ENCODE measurements at places on chromosomes 7 and 10.

GRCh38 chr10:59314268-59314667 lies 48.1 kb downstream of the FAM13C start:
- DNase-seq = no peak

DNA sequence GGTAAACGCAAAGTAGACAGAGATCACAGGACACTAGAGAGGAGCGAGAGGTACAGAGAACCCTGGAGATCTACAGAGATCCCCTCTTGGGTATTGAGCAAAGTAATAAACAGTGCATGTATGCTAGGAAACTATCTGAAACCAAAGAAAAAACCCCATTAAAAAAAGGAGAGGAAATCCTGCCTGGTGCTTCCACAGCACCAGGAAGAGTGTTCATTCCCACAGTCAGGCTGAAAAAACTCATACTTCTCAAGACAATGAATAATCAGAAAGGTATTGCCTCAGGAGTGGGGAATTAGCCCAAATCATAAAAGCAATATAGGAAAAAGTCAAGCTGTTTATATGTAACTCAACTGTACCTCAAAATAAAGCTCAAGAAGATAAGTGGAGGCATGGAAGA lies 59.1 kb downstream of the ANKRD26 start:
- DNase-seq = no peak

DNA sequence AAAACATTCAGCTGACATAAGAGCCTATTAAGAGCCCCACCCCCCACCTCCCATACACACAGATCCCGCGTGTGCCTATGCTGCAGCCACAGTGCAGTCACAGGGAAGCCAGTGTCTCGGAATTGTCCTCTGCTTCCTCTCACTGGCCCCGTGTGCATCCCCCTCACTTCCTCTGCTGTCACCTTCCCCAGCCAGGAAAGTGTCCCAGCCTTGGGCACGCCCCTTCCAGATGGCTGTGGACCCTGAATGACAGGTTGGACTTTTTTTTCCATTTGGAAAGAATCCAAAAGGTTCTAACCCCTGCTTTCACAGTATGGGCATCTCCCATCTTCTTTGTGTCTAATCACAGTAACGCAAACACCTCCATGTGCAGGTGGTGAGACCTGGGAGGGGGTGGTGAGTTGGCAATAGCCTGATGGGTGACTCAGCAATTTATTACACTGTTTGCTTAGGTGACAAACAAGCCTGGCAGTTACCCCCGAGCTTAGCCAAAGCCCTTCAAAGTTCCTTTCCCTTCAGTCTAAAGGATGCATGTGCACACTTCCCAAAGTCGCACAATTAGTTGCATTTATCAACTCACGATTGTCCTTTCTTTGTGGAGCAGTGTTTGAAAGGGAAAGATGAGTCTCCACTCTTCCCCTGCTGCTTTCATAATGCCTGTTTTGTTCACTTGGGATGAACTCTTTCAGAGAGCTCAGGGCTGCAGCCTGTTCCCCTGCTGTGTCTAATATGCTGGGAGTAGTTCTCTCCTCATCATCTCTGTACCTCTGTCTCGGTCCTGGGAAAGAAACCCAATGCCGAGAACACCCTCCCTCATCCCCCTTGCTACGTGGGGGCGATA lies 67.5 kb upstream of the EFCAB10 start:
- DNase-seq = no peak

DNA sequence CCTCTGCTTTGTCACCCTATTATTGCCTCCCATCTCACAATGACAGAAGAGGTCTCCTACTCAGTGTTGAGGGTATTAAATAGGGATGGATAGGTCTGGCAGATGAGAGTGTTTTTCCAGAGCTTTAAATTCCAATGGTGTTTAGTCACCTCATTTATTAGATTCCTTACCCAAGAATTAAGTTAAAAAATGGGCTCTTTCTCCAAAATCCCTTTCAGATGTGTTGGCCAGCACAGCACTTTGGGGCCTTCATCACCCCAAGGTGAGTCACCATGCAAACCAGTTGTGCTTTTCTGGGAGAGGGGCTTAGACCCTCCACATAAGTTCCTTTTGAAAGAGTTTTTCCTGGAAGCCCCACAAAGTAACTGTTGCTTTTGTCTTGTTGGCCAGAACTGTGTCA lies 78.4 kb downstream of the CYP26A1 start:
- no peak for DNase-seq

- no peak for DNase-seq
These were observed 148.6 kb upstream of the FAM3C start for GRCh38 chr7:121544726-121545125.

- no peak for DNase-seq
These were observed 16.2 kb downstream of the LDB3 start for GRCh38 chr10:86684331-86685097.

DNA sequence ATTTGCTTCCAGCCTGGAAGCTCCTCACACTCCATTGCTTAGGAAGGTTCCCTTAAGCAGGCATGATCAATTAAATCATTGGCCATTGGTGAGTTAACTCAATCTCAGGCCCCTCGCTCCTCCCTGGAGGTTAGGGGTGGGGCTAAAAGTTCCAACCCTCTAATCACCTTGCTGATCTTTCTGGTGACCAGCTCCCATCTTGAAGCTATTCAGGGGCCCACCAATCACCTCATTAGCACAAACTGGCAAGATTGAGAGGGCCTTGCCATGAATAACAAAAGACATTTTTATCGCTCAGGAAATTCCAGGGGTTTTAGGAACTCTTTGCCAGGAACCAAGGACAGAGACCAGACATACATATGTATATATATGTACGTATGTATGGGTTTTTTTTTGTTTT lies 58.4 kb downstream of the AGK start:
- DNase-seq = no peak

GRCh38 chr7:13126347-13126746 lies 438.9 kb downstream of the ARL4A start:
- no peak for DNase-seq

- DNase-seq = no peak
These were observed 125.7 kb upstream of the FAM3C start for GRCh38 chr7:121521711-121522400.

GRCh38 chr7:73565675-73566340 lies 8.3 kb upstream of the BCL7B start:
- no peak for DNase-seq

DNA sequence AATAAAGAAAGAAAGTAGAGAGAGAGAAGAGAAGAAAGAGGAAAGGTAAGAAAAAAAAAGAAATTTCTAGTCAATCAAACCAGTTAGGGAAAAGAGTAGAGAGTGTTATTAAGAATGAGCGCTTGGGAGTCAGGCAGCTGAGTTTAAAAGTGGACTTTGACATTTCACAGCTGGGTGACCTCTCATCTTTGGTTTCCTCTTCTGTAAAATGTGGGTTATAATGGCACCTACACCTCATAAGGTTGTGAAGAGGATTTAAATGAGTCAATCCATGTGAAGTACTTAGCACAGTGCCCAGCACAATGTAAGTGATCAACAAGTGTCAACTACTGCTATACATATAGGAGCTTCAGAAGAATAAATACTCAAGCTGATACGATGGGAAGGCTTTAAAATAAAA lies 12.2 kb downstream of the HOXA1 start:
- DNase-seq = no peak

DNA sequence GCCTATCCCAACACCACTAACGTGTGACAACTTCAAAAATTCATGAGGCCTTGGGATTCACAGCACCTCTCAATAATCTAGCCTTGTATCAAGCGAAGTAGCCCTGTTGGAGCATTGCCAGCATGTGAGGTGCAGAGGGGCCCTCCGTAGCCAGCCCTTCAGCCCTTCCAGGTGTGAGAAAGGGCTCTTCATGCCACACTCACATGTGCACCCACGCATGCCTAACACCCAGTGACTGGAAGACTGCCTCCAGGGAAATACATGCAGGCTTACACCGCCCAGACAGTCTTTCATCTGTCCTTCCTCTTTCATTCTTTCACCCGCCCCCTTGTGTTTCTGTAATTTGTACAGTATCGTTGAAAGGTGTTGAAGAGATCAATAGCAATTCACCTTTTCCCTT lies 26.1 kb downstream of the LRRC4 start:
- DNase-seq = no peak

- no peak for DNase-seq
These were observed 208.8 kb downstream of the HIBADH start for GRCh38 chr7:27453702-27454405.

DNA sequence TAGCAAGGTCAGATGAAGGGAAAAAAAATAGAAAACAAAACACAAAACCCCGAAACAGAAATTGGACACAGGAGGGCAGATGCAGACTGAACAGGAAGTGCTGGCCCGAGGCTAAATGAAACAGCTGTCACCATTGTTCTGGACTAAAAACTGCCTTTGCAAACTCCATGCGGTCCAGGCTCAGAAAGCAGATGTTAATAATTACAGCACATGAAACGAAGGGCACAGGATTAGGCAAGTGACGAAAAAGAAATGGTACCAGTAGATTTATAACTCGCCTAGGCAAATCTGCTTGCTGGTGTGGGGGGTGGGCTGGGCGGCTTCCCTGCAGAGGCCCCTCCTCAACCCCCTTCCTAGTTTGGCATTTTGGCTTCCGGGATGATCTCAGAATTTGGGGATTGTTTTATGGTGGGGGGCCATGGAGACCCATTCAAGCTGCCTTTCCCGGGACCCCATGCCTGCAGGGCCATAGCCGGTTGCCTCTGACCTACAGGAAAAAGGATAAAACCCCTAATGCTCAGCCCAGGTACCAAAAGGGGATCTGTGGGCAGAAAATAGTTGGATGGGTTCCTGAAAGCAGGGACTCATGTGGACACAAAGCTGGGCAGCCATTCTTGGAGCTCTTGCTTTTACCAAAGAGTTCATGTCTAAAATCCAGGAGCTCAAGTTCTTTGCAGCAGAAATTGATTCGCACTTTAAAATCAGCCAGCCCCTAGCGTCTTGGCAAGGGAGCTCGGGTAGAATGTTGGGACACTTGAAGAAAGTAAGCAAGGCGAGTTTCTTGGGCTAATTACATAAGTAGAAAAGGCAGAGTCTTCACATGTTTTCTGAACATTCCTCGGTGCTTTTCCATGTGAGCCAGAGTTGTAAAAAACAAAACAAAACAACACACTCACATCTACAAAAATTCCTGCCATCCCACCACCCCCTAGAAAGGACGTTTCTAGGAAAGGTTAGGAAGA lies 39.0 kb upstream of the EMX2 start:
- DNase-seq = no peak

DNA sequence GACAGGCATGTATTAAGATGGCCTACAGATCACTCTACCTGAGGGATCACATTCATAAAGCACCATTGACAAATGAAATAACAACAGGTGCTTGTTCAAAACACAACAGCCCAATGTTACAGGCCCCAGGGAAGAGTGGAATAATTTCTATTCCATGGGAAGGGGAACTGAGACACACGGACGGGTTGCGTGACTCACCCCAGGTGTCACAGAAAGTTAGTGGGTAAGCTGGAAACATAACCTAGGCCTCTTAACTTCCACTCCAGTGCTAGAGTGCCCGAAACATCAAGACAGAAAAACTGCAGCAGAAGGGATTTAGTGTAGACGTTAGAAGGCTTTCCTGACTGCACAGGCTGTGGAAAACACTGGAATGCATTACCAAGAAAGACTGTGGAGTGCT lies 48.3 kb downstream of the SLC37A3 start:
- DNase-seq = no peak

DNA sequence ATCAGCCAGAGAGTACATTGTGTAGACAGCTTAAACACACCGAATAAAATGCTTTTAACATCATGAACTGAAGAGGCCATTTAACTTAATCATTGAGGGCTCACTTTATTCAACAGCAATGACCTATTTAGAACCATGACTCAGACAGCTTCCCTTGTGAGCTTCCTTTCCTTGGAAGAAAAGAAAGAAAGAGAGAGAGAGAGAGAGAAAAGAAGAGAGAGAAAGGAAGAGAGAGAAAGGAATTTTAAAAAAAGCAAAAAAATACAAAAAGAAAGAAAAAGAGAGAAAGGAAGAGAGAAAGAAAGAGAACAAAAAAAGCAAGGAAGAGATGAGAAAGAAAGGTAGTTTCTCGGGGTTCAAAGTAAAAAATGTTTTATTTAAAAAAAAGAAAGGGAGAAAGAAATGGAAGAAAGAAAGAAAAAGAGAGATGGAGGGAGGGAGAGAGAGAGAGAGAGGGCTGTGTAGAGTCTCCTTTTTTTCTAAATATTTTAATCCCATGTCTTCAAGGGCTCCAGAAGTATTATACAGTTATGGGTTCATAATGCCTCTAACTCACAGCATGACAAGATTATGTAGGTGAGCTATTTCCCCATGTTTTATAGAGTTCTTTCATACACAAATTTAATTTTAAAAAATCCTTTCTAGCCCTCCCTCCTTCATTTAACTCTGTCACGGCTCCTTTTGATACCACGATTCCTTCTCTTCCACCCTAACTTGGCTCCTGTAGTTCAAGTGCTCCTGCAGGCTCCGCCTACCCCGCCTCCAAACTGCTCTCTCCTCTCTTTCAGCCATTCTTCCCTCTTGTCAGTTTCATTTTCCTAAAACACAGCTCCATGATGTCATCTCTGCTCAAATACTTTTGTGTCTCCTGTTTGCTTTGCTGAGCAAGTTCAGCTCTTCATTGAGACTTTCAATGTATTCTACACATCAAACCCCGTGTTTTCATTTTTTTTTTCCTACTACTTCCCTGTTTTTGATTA lies 85.5 kb downstream of the PRTFDC1 start:
- DNase-seq = no peak

- no peak for DNase-seq
These were observed 13.5 kb downstream of the COBL start for GRCh38 chr7:51303142-51303525.

GRCh38 chr7:99272476-99273045 lies at the start of gene MYH16:
MYH16 (plus strand) TSS chr7:99272839.
- DNase-seq = no peak

DNA sequence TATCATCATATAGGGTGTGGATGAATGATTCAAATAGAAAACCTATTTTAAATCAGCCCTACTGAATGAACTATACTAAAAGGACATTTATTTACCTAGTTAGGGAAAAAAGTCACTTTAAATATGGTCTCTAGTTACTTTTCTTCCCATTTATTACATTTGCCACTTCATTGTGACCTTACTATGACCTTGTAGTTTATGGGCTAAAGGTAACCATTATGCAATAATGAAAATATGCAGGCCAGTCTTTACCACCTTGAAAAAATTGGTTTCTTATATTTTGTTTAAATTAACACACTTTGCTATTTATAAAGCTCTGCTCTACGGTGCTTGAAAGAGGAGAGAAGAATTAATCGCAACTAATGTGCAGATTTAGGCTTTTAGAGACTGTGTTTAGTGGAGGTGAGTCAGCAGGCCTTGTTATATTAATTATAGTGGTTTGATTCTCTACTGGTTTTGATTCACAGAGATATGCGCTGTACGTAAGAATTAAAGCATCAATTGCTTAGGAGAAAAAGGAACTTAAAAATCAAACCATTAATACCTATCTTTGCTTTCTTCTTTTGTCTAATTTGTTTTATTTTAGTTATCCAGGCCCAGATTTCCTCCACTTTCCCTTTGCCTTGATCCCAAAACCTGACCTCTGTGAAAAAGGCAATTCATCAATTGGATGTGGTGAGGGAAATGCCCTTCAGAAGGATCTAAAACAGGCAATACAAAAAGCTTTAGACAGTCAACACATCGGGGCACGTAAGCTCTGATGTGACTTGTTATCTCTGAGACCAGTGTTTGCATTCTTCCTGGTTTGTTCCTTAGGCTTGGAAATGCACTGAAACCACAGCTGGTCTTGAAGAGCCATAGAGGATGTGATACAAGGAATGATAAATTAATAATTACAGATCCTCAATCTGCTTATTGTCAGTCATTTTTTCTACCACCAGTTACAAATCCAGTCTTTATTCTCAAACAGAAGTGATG lies 141.2 kb upstream of the HDAC9 start:
- no peak for DNase-seq

- DNase-seq = no peak
These were observed 195.6 kb downstream of the CYP26A1 start for GRCh38 chr10:93269281-93269680.

- no peak for DNase-seq
These were observed 94.4 kb downstream of the MAPK8 start for GRCh38 chr10:48400850-48401220.

GRCh38 chr10:24215603-24216002 lies 6.7 kb downstream of the KIAA1217 start:
- no peak for DNase-seq
